ENCODE measurements at places on chromosomes 5 and 9.

- DNase-seq = no peak
These were observed 1599.2 kb downstream of the MAT2B start for GRCh38 chr5:165104611-165105010.

- DNase-seq = no peak
These were observed 20.4 kb downstream of the ZBTB5 start for GRCh38 chr9:37444890-37445289.

GRCh38 chr9:110782701-110783100 lies 114.1 kb downstream of the MUSK start:
- DNase-seq = no peak

- DNase-seq = no peak
These were observed 96.4 kb downstream of the GNAQ start for GRCh38 chr9:77935211-77935610.

DNA sequence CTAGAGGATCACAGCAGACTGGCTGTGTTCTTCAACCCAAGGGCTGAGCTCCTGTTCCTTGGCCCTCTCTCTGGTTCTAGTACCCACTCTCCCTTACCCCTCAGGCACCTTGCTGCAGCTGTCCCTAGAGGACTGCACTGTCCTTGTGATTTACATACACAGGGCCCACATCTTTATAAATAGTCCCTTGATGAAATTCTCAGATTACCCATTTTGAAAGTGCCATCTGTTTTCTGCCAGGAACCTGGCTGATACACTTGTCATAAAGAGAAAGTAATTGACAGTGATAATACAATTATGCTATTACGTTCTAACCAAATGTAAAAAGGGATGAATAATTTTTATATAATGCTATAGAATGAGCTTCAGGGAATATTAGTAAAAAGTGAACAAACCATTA lies 16.5 kb upstream of the SPARC start:
- no peak for DNase-seq

DNA sequence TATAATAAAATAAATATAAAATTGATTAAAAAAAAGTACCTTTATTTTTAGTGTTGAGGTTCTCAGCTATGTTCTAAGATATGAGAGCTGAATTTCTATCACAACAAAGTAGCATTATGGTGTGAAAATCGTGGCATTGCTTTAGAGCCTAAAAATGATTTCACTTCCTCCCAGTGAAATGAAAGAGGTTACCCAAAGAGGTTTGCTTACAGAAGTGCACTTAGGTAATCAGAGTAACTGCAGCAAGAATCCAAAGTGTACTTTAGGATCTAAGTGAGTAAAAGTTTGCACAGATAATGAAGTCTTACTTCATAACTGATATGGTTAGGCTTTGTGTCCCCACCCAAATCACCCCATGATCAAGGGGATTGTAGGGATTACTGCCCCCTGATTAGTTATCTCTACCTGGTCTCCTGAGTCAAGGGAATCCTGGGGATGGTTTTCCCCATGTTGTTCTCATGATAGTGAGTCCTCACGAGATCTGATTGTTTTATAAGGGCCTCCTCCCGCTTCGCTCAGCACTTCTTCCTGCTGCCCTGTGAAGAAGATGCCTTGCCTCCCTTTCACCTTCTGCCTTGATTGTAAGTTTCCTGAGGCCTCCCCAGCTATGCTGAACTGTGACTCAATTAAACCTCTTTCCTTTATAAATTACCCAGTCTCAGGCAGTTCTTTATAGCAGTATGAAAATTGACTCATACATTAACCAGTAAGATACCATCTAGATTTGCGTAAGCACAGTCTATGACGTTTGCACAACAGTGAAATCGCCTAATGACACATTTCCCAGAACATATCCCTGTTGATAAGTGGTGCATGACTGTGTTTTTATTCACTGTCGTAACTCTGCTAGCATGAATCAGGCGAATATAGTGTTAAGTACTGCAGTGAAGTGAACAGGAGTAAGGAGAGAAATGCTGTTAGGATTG lies 40.3 kb upstream of the LRRC70 start:
- DNase-seq = no peak

GRCh38 chr5:14720236-14720923 lies 55.9 kb downstream of the OTULIN start:
- DNase-seq = no peak

- no peak for DNase-seq
These were observed 67.6 kb downstream of the LMX1B start for GRCh38 chr9:126681336-126681735.

DNA sequence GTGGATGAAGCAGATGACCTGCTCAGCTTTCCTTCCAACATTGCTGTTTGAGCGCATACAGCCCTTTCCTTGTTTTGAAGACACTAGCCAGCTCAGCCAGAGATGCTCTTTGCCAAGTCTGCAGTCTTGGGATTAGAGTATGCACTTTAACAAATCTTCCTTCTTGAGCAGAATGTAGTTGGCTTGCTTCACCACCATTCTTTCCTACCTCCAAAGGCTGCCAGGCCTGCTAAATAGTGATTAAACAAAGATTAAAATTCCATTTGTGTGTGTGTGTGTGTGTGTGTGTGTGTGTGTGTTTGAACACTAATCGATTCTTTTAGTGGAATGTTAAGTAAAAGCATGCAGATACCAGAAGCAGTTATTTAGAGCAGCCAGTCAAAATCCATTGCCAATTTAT lies 97.6 kb downstream of the GALNT10 start:
- no peak for DNase-seq

- no peak for DNase-seq
These were observed 107.6 kb upstream of the SPRY4 start for GRCh38 chr5:142432369-142432863.

DNA sequence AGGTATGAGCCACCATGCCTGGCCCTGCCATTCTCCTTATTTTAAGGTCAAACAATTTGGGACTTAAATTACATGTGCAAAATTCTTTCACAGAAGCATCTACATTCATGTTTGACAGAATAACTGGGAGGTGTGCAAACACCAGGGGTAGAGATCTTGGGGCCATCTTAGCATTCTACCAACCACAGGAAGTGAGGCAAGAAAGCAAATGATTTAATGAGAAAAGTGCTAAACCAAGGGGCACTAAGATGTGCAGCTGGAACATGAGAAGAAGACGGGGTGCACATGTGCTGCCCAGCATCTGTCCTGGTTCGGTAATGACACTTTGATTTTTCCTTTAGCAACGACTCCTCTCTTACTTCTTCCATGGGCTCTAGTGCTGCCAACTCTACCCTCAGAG lies 1.2 kb upstream of the F12 start:
- DNase-seq = no peak

GRCh38 chr5:72071906-72072305 lies 35.4 kb upstream of the MAP1B start:
- no peak for DNase-seq

DNA sequence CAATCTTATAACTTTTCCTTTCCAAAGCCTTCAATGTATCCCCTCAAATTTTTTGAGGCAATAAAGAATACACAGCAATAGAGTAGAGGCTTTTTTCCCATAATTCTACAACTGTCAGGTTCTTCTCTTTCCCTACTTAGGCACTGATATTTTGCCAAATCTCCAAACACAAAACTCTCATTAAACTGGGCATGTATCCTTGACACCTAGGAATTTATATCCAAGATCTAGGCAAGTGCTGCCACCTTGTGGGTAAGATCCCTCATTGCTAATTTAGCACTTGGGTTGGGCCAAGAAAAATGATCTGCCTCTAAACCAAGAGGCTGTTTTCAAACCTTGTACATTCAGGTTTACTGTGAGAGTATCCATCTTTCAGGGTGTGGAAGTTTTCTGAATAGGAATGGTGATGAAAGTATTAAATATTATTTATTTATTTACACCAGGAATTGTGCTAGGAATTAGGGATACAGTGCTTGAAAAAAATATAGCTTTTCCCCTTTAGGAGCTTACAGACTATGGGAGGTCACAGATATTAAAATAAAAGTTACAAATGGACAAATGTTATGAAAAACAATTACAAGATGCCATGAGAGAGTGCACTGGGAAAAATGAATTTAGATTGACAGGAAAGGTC lies 17.6 kb downstream of the TSTD2 start:
- DNase-seq = peak; percentile 69

DNA sequence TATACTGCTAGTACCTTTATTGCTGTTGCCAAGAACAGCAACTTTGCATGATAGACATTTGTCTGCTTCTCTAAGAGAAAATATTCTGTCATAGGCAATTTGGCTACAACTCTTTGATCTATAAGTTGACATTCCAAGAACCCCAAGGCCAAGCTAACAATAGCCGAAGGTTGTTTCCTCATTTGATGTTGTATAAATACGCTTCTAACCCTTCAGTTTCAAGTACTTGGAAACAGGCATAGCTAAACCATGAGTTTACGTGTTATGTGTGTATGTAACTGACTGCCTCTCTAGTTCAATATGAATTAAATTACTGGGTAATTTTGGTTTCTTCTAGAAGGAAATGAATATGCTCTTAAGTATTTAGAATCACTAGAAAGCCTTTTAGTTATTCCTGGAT lies 1034.0 kb downstream of the TLE4 start:
- no peak for DNase-seq

GRCh38 chr9:129138476-129139232 lies 27.4 kb downstream of the PTPA start:
- peak; percentile 22 for DNase-seq

GRCh38 chr5:18507114-18507513 lies 872.9 kb downstream of the TAF11L14 start:
- no peak for DNase-seq

GRCh38 chr5:140236891-140237598 lies 62.1 kb downstream of the CYSTM1 start:
- DNase-seq = no peak
